ENCODE measurements at places on chromosomes 5 and 9. TPM values are rescaled to one million over a fixed set of nuclear protein-coding genes. Genes with fewer than 3 reads are reported as not detected.

DNA sequence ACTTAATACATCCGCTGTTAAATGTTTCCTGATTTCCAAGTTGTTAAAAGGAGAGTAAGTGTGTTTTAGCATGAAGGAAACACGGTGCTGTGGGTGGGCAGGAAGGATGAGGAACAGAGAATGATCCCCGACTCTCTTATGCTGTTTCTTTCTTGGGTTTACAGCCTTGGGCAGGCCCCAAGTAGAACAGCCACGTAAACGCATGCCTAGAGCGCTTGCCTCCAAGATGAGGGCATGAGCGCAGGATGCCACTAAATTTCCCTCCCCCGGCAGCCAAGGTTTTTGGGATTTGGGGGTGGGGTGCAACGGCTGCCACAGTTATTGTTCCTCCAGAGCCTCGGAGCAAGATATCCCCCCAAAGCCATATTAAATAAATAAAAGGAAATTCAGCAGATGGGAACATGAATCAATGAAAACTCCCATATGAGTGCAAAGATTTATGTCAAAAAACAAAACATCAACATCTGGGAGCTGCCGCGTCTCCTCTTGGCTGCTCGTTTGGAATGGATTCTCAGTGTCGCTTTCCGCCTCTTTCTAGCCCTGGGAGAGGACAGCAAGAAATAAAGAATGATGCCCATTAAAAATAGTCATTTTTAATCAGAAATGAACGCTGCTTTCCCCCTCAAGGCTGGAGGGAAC is 10.0 kb upstream of the DELE1 start:
- DNase-seq, result no peak

TLX3 gene
- not detected for total RNA-seq

SHROOM1 gene
- total RNA-seq, result 3.6 TPM

IL5 gene
- not detected for total RNA-seq

- no peak for DNase-seq
Measured at GRCh38 chr9:77161966-77162365, 15.4 kb upstream of the VPS13A start.
